ENCODE measurements at places on chromosomes 1 and 21. TPM values are rescaled to one million over a fixed set of nuclear protein-coding genes. Genes with fewer than 3 reads are reported as not detected.

The CRP gene
- not detected for total RNA-seq

The KRTAP11-1 gene
- not detected for total RNA-seq

The ARHGAP29 gene
- total RNA-seq = 7.7 TPM

The PROX1 gene
- total RNA-seq = 7.4 TPM

The HAO2 gene
- total RNA-seq = not detected

The SCMH1 gene
- 116 TPM for total RNA-seq

Measured in Peyer's patch (tissue), 4 donors.